ENCODE measurements at places on chromosomes 1 and 21.

DNA sequence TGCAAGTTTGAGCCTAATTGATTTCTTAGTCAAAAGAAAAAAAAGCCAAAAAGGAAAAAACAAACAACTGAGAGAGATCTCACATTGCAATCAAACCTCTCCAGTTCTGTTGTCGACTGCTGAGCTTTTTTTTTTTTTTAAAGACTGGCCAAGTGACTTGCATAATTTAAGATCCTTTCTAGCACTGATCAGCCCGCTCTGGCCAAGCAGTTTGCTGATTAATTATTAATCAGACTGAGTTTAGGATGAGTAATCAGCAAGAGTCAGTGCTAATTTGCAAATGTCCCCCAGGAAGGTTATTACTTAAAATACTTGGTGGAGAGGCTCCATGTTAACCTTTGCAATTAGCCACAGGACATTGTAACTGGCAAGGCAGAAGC is 39.3 kb downstream of the HMGB4 start:
- no peak for DNase-seq

GRCh38 chr1:212459656-212460055 is 26.9 kb downstream of the NENF start:
- DNase-seq, result no peak

DNA sequence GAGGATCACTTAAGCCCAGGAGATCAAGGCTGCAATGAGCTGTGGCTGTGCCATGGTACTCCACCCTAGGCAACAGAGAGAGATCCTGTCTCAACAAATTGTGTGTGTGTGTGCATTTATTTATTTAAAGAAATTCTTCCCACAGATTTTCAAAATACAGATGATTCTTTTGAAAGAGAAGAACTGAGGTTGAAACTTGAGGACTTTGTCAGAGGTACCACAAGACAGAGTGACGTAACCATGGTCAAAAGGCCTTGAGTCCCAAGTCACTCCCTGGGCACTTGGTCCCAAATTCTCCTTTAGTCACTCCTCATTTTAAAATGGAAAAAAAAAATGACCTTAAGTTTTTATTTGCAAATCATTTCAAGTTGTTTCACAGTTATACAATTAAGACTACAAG is 57.4 kb downstream of the TIAM1 start:
- DNase-seq, result no peak

DNA sequence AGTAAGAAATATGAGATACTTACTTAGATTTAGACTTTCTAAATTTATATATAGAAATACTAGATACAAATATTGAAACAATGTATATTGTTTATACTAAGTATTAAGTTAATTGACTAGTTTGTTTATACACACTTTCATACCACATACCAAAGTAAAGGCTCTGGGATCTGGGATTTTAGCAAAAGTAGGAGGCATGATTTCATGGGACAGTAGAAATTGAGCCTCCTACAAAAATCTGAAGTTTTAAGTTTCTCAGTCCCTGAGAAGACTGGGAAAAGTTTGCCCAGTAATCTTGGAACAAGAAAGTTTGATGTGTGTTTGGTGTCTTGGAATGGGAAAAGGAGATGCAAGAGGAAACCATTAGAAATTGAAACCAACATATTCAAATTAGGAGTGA is 30.9 kb downstream of the KCTD3 start:
- DNase-seq, result no peak

DNA sequence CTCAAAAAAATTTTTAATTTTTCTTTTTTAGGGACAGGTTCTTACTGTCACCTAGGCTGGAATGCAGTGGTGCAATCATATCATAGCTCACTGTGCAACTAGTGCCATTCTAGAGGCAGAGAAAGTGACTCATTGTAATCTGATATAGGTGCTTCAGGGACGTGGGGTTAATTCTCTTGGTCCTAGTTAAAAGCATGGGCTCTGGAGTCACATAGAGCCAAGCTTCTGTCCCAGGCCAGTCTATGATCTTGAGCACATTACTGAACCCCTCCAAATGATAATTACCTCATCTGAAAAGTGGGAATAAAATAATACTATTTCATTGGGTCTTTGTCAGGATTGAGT is 1.1 kb upstream of the ADIPOR1 start:
- DNase-seq, result no peak

- DNase-seq, result no peak
Observed at GRCh38 chr21:33403128-33403785, at the start of gene IFNGR2. Gene IFNGR2, plus strand, starts transcription at chr21:33403413. Its CDS starts 131 bp downstream, at chr21:33403544.
